ENCODE measurements at places on chromosomes 3 and 15.

- no peak for DNase-seq
These were observed 651 bp downstream of the PLCD1 start for GRCh38 chr3:38028621-38029361.

DNA sequence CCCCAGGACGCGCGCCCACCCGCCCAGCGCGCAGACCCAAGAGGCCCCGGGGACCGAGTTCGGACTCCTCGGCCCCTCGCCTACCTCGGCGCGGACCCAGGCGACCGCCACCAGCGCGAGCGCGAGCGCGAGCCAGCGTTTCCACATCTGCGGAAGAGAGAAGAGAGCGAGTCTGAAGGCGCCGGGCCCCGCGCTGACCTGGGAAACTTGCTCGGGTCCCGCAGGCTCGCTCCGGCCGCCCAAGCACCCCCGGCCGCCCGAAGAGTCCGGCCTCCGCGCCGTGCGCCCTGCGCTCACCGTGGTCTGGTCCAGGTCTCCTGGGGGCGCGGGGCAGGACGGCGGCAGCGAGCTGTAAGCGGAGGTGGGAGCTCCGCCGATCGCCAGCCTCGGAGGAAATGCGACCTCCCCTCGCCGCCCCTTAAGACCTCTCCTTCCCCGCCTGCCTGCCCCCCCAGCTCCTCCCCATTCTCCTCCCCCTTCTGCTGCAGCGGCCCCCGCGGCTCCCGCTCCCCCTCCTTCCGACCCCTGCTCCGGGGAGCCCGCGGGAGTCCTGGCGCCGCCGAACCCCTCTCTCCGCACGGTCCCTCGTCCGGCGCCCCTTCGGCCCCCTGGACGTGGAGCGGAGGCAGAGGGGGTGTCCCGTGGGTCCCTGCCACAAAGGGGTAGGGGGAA is at the start of gene FSTL1:
FSTL1 (minus strand) TSS at position 393 of the 672 bp plus-strand sequence; CDS start at position 147, 246 bp downstream.
- no peak for DNase-seq

DNA sequence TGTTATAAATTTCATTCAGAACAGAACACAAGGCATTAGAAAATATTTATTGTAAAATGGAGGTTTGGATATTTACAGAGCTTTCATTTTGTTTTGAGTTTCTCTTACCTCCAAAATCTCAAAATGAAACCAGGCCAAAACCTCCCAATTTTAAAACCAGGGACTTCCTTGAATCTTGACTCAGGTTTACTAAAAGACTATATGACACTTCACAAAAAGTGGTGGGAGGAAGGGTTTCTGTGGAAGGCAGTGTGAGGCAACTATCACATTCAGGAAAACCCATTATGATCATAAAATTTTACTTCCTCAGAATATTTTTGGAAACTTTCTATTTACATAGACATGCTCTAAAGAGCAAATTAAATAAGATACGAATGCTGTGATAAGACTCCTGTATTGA is 205.8 kb upstream of the EOMES start:
- no peak for DNase-seq

DNA sequence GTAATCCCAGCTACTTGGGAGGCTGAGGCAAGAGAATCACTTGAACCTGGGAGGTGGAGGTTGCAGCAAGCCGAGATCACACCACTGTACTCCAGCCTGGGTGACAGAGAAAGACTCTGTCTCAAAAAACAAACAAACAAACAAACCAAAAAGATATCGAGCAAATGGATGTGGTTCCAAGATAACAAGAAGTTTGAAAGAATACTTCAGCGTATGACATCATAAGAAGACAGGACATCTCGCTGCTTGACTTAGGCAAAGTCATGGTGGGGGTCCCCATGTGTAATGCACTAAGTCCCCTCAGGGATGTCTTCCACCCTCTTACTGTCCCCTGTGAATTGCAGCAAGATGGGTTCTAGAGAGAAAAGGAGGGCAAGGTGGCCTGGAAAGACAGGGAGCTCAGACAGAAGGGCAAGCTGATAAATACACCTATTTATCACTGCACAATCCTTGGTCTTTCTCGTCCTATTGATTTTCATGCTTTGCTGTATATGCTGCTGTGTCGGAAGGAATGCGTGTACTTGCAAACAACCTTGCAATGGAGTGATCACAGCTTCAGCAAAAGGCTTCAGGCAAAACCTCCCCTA is 115.0 kb downstream of the BDH1 start:
- DNase-seq, result no peak

GRCh38 chr15:55247766-55248427 is 41.7 kb downstream of the RAB27A start:
- no peak for DNase-seq

- DNase-seq, result no peak
These were observed 66.2 kb downstream of the THRB start for GRCh38 chr3:24428481-24428880.

DNA sequence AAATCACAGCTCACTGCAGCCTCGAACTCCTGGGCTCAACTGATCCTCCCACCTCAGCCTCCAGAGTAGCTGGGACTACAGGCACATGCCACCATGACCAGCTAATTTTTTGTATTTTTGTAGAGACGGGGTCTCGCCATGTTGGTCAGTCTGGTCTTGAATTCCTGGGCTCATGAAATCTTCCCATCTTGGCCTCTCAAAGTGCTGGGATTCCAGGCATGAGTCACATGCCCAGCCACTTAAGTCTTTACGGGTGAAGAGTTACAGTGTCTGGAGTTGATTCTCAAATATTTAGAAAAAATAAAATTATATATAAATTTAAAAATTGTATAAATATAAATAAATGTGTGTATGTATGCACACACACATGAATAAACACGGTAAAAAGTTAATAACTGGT is 14.5 kb upstream of the KBTBD12 start:
- DNase-seq, result no peak

DNA sequence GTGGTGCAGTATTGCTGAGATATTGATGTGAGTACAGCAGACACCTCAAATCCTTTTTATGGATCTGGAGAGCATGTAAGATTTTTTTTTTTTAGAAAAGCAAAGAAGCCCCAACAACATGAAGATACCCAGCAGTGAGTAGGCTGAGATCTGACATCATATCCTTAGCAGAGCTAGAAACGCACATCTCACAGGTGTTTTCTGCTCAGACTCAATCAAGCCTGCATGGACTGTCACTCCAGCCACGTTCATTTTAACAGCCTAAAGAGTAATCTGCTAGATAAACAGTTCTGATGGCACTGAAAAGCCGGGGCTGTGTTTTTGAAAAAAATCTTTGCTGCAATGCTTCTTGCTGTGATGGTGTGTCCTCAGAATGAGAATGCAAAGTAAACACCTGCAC is 544.2 kb downstream of the FGF12 start:
- no peak for DNase-seq

GRCh38 chr3:6844723-6845122 is 16.2 kb upstream of the GRM7 start:
- DNase-seq, result no peak

DNA sequence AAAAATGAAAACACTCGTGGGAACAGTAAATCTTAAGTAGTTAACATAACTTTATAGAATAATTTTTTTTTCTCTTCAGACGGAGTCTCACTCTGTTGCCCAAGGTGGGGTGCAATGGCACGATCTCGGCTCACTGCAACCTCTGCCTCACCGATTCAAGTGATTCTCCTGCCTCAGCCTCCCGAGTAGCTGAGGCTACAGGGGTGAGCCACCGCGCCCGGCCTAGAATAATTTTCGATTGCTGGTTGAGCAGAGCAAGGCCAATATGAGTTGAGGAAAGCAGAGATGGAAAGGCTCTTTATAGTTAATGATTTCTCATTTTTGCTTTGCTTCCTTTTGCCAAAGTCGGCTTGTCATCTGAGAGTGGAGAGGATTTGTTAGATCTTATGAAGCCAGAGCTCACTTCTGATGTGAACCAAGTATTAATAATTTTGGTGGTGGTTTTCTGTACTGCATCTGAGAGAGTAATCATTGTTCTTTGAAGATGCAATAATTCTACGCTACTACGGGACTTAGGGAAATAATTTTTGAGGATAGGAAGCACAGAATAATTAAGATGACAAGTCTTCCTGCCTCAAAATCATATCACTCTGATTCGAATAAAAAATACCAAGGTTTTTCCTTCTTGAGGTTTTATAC is 1.6 kb upstream of the GOLM2 start:
- DNase-seq, result no peak

DNA sequence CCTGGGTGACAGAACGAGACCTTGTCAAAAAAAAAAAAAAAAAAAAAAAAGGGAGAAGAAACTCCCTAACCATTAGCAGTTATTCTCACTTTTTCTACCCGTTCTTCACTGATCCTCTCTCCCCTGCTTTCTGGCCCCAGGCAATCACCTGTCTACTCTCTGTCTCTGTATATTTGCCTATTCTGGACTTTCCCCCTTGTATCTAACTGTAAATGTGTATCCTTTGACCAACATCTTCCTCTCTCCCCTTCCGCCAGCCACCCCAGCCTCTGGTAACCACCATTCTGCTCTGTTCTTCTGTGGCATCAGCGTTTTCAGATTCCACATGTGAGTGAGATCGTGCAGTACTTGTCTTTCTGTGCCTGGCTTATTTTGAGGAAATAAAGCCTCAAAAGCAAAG is 6.9 kb downstream of the CYFIP1 start:
- no peak for DNase-seq

DNA sequence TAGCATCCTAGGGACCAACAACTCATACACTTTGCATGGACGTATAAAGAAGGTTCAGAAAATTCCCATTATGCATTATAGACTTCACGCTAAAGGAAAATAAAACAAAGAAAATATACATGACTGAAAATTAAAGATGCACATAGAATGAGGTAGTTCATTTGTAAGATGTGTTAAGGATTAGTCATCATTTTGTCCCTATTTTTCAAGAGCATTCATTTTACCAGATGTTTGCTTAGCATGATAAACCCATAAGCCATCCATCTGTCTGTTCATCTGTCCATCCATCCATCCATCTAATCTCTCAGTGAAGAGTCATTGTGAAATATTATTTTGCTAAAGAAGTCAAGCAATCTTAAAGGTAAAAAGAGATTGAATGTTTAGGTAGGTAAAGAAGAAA is 80.3 kb downstream of the TFG start:
- no peak for DNase-seq

GRCh38 chr3:56772952-56773938 is 28.5 kb downstream of the ARHGEF3 start:
- no peak for DNase-seq

- no peak for DNase-seq
These were observed 10.3 kb downstream of the MASP1 start for GRCh38 chr3:187281191-187281714.

- DNase-seq, result no peak
These were observed 24.6 kb upstream of the AP4E1 start for GRCh38 chr15:50883903-50884302.

- no peak for DNase-seq
These were observed 43.2 kb upstream of the POLG start for GRCh38 chr15:89377842-89378295.

- peak; percentile 39 for DNase-seq
These were observed 99.2 kb upstream of the TRPM1 start for GRCh38 chr15:31200735-31201151.

DNA sequence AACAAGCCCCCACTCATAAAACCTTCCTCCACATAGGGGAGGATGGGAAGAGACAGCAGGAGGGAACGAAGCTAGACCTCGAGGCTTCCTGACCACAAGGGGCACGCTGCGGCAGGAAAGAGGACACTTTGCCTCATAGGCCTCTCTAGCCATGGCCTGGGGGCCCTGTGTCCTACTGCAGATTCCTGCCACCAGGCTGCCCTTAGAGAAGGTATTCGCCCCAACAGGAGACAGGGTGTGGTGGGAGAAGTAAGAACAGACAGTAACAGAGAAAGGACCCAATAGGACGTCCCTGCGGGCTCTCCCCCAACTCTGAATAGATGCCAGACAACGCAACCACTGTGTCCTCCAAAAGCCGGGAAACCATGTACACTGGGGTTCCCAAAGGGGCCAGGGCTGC is 36.8 kb downstream of the ADCY5 start:
- DNase-seq, result no peak

GRCh38 chr15:51750792-51751696 is at the start of gene TMOD2:
TMOD2 (plus strand) TSS chr15:51751597; CDS start chr15:51766442, 14,845 bp downstream.
- DNase-seq, result peak; percentile 57
